ENCODE measurements at places on chromosomes 11 and 22. TPM values are rescaled to one million over a fixed set of nuclear protein-coding genes. Genes with fewer than 3 reads are reported as not detected.

DNA sequence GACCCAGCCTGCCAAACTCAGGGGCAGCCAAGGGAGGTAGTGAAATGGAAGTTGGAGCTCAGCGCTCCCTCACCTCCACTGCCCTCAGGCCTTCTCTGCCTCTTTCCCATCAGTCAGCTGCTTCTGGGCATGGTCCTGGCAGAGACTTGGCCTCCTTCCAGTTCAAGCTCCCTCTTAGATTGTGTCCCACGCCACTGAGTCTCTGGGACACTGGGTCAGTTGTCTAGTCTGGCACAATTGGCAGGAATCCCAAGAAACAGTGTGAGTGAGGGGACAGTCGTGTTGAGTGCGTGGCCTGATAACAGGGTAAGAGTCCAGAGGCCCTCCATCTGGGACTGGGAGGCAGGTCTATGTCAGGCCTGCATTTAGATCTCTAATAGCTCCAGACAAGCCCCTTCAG lies 7.1 kb upstream of the SLC35E4 start:
- DNase-seq = no peak

DNA sequence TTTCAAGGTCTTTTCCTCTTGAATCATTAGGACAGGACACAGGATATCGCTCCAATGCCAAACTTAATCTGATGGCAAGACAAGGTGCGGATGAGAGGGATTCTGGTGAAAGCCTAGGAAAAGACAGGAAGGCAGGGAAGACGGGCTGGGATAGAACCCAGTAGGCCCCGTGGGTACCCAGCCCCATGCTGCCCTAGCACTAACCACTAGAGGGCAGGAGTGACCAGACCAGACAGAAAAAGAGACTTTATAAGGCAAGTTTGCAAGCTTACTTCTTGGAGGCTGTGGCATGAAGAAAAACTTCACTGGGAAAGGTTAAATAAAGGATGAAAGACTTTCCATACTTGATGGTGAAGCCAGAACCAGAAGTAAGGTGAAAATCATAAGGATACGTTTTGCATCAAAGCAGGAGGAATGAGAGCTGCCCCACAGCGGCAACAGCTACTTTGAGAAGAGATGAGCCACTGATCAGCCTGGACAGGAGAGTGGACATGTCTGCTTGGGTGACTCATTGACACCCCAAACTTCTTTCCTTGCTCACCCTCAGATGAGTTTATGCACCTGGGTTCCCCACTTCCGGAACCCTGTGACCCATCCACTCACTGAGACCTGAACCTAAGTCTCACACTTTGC lies 39.8 kb downstream of the SYN3 start:
- peak; percentile 39 for DNase-seq

GRCh38 chr11:92332986-92333385 lies 108.4 kb downstream of the FAT3 start:
- peak; percentile 31 for DNase-seq

DNA sequence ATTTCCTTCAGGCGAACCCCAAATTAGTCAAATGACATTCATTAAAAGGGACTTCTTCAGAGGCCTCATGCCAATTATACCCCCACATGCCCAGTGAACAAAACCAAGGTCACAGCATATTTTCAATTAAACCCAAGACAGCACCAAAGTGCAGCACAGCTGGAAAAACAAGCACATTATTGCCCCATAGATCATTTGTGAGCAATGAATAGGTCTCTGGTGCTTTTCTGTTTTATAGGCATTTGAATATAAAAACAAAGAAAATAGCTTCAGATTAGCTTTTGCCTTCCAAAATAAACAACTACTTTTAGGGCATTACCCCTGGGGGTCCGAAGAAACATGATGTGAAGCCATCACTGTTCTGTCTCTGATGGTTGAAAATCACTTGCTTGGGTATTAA lies 1319.9 kb downstream of the LRRC4C start:
- DNase-seq = no peak

DNA sequence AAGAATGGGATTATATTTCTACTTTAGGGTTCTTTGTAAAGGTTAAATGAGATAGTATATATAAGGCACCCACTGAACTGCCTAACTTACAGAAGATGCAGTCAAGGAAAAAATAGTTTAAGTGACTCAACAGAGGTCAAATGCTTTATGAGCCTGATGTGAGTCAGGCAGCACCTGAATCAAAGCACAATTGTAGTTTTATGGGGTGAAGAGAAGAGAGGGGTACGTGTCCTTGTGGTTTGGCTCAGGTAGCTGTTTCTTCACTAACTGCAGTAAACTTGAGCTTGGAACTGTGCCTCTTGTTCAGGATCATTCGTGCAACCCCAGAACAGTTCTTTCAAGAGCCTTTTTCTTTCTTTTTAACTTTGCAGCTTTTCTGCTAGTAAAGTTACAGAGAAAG lies 125.2 kb upstream of the SPON1 start:
- DNase-seq = no peak

TBC1D22A gene
- total RNA-seq = 24.1 TPM

NDUFV1 gene
- 141 TPM for total RNA-seq

MUC15 gene
- not detected for total RNA-seq

SLC15A3 gene
- total RNA-seq = 5.1 TPM

MRGPRX2 gene
- not detected for total RNA-seq

All from HFFc6 (cell line).